Smooth muscle cell of trachea (primary cell): ENCODE measurements at places on chromosomes 4 and X. TPM values are rescaled to one million over a fixed set of nuclear protein-coding genes. Genes with fewer than 3 reads are reported as not detected.

Gene NXT2
- 9.8 and 19.9 TPM in 2 replicates for total RNA-seq

Gene CLNK
- total RNA-seq = not detected in 2 replicates

Gene SGMS2
- total RNA-seq = 114 and 180 TPM in 2 replicates

Gene SORCS2
- 0.29 and 0.50 TPM in 2 replicates for total RNA-seq

Gene ENPEP
- total RNA-seq = 0.33 and 0.87 TPM in 2 replicates

Gene TMEM154
- 0.83 and 2.8 TPM in 2 replicates for total RNA-seq

Gene BBS12
- 5.5 and 6.1 TPM in 2 replicates for total RNA-seq

Gene PASD1
- not detected in 2 replicates for total RNA-seq

Gene SLC25A14
- total RNA-seq = 9.3 and 18.0 TPM in 2 replicates

Gene SATL1
- total RNA-seq = not detected in 2 replicates

Gene ZNF630
- 1.9 and 2.0 TPM in 2 replicates for total RNA-seq

Gene TRPC3
- total RNA-seq = 0.44 and 0.50 TPM in 2 replicates

Gene TAF7L
- total RNA-seq = 0.50 and 0.58 TPM in 2 replicates

Gene CSN3
- not detected in 2 replicates for total RNA-seq

Gene SPANXN4
- total RNA-seq = not detected in 2 replicates

Gene ADRA2C
- 0.29 and 0.50 TPM in 2 replicates for total RNA-seq

Gene SLC25A53
- 12.7 and 17.0 TPM in 2 replicates for total RNA-seq

Gene RTL3
- under 0.01 and 0.29 TPM in 2 replicates for total RNA-seq

Gene SEPTIN6
- 15.9 and 17.6 TPM in 2 replicates for total RNA-seq

Gene RHOH
- total RNA-seq = not detected in 2 replicates

Gene HS3ST1
- total RNA-seq = under 0.01 TPM in 1 of 2 replicates, not detected in the other
